ENCODE measurements at places on chromosomes 2 and 18.

GRCh38 chr2:183383854-183384253 lies 259.6 kb downstream of the NUP35 start:
- no peak for DNase-seq

GRCh38 chr2:51413726-51414125 lies 381.8 kb upstream of the NRXN1 start:
- no peak for DNase-seq

DNA sequence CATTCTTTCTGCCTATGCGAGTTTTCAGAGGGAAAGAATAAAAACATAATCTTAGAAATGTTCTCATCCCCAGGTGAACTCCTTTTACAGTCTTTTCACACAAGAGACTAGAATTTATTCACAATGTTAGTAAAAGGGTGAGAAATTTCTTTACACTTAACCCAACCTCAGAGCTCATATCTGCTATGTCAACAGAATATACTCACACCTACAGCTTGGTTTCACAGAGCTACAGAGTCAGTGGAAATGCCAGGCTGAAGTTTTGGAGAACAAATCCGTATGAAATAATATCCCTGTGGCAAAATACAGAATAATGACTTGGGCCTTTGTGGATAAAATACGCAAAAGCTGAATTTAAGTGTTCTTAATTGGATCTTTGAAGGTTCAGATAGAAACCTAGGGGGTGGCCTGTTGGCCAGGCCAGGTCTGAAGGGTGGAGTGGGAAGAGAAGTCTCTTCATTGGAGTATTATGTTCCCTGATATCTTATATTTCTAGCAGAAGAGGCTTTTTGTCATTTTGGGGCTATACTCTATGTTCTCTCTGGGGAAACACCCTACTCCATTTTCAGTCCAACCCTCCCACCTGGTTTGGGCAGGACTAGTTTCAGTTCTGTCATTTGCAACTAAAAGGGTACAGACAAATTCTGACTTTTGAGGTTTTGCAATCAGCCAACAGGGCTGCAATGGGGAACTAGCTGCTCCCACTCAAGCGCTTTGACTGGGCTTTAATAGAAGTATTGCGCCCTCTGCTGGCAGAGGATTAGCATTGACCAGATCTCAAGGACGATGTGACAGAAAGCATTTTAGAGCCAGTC lies 25.7 kb downstream of the FBXO48 start:
- peak; percentile 75 for DNase-seq

GRCh38 chr2:23607925-23608324 lies 222.9 kb downstream of the KLHL29 start:
- no peak for DNase-seq

DNA sequence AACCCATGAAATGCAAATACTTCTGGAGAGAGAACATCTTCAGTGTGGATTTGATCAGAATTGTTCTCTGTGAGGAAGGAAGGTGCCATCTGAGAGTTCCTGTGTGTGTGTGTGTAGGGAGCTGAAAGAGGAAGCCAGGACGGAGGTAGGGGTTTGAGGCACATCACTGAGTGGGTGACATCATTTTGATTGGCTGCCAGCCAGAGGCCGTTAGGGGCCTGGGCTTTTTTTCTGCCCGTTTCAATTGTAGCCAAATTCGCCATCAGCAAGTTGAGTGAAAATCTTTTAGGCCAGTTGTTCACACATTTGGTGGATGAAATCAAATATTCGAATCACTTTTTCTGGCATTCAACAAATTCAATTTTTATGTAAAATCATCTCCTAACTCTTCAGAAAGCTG lies 48.9 kb downstream of the TSN start:
- DNase-seq: no peak

DNA sequence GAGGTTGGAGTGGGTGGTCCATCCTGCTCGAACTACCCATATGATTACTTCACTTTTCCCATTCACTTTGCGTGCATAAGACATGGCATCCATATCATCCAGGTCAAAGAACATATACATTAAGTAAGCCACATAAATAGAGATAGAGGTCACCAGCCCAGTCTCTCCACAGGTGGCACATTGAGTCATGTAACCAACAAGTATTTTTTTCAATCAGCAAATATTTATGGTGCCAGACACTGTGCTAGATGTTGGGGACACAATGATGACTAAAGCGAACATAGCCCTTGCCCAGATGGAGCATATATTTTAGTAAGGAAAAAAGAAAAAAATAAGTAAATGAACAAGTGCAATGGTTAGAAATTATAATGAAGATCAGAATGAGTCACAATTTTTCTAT lies 83.6 kb upstream of the LCLAT1 start:
- DNase-seq: no peak

DNA sequence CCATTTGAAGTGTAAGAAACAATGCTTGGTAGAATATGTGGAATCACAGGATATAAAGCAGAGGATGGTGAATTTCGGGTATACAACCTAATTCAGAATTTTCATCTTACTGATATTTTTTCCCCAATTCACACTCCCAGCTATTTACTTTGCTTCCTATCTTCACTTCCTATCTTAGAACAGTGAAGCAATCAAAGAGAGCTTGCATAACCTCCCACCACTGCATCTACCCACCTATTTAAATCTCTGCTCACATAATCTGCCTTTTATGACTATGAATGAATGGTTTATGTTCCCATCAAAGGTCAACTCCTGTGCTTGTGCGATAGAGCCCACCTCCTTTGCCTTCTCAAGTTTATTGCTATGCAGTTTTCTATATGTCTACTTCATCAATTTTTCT lies 3.3 kb downstream of the RMDN2 start:
- DNase-seq: no peak

DNA sequence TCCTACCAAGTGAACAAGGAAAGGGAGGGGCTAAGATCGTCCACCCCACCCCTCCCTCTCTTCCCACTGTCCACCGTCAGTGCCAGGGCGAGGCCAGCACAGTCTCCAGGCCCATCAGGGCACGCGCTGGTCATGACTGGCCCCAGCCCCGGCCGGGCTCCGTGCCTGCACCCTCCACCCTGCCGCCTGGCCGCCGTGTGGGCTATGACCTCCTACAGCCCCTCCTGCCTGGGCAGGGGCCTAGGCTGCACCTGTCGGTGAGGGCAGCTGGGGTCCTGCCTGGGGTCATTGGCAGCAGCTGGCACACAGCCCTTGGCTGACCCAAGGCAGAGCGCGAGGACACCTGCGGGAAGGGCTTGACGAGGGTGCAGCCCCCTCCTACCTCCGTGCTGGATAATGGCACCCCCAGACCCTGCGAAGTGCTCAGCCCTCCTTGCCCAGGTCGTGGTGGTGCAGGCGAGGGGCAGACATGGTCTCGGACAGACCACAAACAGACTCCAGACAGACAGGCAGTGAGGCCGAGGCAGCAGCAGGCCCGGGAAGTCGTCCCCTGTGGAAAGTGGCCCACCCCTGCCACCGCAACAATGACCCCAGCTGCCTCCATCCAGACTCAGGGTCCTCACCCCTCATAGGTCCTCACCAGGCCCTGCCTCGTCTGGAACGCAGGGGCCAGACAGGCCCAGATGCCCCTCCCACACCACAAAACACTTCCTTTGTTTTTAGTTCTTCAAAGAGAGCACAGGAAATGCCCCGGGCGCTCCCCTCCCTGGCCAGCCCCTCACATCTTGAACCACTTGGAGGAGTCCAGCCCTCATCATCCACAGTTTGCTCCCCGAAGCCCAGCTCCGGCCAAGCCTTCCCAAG lies 43.1 kb upstream of the GPC1 start:
- no peak for DNase-seq

GRCh38 chr2:110955556-110955955 lies 165.2 kb upstream of the BCL2L11 start:
- DNase-seq: no peak

DNA sequence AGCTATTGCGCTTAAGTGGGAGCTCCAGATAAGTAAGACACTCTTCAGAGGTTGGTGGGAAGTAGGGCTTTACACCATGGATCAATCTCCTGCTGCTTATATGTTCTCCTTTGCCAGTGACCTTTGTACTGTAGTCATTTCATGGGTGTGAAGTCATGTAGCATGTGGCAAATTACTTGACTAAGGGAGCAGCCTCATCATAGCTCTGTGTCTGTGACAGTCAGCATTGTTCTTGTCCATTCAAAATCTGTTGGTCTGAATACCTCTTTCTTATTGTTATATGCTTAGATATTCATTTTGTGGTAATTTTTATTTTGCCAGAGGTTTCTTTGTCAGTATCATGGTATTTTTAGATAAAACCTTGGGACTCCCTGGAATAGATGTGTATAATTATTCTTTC lies 18.2 kb downstream of the SLC4A1AP start:
- no peak for DNase-seq

DNA sequence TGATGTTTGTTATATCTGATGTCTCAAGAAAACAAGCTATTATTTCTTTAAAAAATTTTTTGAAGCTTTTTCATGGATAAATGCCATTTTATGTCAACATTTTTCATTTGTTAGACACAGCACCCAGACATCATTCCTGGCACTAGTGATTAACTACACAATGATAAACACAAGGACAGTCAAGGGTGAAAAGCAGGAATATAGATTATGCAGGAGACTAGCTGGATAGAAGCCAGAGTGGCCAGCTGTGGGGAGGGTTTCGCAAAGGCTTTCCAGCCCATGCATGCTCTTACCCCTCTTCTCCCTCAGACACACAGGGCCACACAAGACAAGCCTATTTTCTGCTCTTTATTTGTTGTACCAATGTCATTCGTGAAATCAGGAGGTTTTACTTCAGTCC lies 127.1 kb upstream of the TTC39C start:
- DNase-seq: no peak

DNA sequence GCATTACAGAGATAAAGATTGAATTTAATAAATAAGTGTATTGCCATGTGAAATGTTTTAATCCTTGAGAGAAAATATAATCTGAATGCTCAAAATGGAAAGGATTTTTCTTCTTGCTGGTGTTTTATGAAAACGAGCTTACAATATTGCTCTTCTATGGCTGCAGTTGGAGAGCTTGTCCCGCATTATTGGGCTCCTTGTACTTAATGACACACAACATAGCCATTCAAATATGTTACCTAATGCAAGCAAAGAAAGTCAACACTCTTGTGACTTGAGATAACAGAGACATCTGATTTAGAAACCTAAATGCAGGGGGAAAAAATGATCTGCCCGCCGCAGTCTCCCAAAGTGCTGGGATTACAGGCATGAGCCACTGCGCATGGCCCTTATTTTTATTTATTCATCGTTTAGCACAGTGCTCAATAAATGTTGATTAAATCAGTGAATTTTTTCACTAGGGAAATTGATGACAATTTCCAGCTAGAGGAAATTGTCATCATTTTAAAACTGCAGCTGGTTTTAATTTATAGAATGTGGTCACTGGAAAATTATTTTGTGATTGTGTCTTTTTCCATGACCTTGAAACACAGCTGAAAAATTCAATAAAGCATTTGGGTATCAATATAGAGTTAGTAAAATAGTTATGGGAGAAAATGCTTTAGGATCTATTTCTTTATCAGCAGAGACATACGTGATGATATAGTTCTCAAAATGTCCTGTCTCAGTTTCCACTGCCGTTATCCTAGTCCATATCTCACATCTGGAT lies 2.4 kb upstream of the PRKD3 start:
- DNase-seq: no peak

All from stimulated activated CD4-positive, alpha-beta T cell treated with anti-CD3 and anti-CD28 coated beads, Interleukin-12 subunit alpha, Interleukin-12 subunit beta, amount 100 ng/mL, for 24 hours (primary cell).